ENCODE measurements at places on chromosomes 12 and 14.

GRCh38 chr12:12792421-12792820, 7.0 kb downstream of the APOLD1 start:
- DNase-seq, result no peak

- DNase-seq, result no peak
These were observed 24.1 kb downstream of the TMEM260 start for GRCh38 chr14:56603648-56604047.

DNA sequence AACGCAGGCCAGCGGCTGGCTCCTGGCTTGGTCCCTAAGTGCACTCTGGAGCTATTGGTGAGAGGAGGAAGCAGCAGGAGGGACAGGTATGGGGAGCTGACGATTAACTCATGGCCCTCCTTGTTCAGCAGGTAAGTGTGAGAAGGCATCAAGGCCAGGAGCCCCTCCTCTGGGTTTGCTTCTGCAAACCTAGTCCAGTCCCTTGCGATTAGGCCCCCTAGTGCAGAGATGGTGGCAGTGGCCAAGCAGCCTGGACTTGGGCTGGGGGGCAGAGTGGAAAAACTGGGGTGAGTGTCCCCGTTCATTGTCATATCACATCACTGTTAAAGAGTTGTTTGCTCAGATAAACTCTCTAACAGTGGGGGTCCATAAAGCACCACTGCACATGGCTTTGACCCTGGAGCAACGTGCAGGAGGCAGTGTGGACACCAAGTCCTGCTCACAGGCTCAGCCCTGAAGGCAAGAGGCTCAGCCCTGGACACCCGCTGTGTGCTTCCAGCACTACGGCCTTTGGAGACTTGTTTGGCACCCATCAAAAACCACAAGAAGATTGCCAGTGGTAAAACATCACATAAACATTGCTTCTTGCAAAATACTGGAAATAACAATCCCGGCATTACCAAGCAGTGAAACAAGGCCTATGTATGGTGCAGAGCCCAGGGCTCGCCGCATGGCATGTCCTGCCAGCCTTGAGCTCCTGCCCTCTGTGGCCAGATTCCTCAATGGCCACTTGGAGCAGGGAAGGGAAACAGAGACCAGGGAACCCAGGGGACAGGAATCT, 184.3 kb upstream of the RTL1 start:
- DNase-seq, result no peak

- no peak for DNase-seq
These were observed 185.1 kb upstream of the CDKN3 start for GRCh38 chr14:54211551-54212308.

DNA sequence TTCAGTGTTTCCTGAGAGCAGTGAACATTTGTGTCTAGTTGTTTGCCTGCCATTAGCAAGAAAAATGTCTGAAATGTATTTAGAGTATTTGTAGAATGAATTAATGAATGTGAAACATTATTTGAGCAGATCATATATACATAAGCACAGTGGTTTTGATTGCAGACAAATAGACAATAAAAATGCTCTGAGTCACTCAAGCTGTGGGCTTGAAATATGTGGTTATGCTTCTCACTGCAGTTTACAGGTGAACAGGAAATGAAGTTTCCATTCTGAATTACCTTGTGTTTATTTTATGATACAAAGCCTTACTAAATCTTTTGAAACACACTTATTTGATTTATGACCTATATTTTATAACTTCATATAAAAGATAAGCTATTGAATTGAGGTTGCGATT, 827.7 kb downstream of the TMTC2 start:
- DNase-seq, result no peak

GRCh38 chr12:122072031-122072970, 6.3 kb upstream of the MLXIP start:
- DNase-seq, result no peak

DNA sequence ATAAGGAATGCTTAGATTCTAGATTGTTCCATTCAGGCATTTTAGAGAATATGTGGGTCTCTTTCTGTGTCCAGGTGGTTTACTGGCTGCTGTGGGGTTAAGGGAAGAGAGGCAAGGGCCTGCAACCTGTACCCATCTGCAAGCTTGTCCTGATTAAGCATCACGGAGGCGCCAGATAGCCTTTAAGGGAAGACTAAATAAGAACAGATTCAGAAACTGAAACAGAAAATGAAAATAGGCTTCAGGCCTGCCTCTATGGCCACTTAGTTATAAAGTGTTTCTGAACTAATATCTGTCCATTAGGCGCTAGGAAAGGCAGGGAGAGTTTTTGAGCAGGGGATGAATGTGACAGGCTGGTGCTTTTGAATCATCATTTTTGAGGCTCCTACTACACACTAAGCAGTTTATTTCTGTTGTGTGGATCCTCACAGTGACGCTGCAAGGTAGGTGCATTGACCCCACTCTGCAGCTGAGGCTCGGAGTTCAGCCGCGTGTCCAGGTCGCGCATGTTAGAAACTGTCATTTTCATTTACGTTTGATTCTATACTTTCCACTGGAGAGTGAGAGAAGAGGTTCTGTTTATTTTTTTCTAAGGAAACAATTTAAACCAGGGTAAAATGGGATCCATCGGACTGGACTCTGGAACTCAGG, 47.4 kb downstream of the SLC6A12 start:
- no peak for DNase-seq

DNA sequence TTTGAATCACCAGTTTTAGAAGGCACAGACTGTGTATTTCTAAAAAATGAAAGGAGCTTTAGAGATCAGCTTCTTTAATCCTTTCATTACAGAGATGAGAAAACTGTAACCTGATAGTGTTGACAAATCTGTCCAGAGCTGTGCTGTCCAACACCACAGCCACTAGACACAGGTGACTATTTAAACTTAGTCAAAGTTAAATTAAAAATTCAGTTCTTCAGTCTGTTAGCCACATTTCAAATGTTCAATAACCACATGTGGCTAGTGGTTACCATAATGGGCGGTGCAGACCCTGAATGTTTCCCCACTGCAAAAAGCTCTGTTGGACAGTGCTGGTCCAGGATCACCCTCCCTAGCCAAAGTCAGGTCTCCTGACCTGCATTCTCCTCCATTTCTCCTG, 21.6 kb downstream of the DAD1 start:
- no peak for DNase-seq

- DNase-seq, result no peak
These were observed 47.6 kb downstream of the TRAF3 start for GRCh38 chr14:102824832-102825231.

DNA sequence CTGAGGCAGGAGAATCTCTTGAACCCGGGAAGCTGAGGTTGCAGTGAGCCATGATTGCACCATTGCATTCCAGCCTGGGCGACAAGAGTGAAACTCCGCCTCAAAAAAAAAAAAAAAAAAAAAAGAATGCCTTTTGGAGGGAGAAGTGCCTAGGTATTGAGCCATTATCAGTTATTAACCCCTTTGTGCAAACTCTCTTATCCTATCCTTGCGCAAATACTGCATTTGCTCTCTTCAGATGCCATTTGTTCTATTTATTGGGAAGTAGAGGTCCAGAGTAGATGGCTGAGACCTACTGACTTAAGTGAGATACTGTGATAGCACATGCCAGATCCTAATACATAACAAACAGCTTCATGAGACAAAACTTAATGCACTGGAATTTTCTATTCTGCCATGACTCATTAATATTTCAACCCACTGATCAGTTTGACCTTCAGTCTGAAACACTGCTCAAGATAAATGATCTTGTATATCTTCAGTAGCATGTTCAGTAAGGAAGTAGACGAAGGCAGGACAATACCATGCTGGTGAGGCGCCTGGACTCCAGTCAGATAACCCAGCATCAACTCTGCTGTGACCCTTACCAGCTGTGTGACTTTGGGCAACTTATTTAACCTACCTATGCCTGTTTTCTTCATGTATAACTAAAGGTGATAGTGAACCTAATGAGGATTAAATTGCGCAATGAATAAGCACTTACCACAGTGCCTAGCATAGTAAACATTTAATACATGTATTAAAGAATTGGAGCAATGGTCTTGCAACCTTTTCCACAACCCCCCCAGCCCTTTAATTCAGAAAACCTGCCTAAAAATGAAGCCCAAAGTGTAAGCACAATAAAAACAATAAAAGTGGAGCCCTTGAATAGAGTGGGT, 5.7 kb upstream of the DNAAF2 start:
- no peak for DNase-seq

GRCh38 chr12:104670439-104671408, 214.0 kb downstream of the CHST11 start:
- peak; percentile 11 for DNase-seq

DNA sequence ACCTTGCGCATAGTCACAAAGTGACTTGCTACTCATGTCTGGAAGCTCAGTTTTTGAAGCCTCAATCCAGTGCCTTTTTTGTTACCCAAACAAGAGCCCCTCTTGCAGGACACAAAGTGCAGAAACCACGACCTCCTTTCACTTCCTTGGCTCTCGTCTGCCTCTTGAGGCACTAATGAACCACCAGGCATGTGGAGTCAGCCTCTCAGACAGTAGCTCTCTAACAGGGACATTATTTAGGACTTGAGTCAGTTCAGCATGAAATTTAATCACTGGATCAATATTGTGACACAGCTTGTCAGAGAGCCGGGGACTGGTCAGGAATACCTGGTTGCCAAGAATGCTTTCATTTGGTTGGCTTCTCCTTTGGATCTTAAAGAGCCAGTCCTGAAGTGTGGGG, 46.7 kb downstream of the HSPB8 start:
- DNase-seq, result no peak

DNA sequence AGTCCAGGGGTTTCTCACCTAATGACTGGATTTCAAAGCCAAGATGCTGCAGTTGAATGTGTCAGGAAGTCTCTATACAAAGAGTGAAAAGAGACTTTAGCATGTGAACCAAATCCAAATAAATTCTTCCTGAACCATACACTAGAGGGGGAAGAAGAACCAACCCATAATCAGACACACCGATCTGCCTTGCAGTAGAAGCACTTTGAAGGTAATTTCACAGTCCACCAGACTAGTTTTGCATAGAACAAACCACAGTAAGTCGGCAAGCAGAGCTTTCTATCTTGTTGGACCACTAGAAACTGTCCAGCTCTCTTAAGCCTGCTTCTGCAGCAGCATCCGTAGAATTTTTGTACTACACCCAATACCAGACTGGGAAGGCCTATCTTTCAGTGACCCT, 39.3 kb downstream of the FIGNL2 start:
- no peak for DNase-seq

GRCh38 chr12:94717656-94718055, 67.3 kb upstream of the TMCC3 start:
- DNase-seq, result no peak

DNA sequence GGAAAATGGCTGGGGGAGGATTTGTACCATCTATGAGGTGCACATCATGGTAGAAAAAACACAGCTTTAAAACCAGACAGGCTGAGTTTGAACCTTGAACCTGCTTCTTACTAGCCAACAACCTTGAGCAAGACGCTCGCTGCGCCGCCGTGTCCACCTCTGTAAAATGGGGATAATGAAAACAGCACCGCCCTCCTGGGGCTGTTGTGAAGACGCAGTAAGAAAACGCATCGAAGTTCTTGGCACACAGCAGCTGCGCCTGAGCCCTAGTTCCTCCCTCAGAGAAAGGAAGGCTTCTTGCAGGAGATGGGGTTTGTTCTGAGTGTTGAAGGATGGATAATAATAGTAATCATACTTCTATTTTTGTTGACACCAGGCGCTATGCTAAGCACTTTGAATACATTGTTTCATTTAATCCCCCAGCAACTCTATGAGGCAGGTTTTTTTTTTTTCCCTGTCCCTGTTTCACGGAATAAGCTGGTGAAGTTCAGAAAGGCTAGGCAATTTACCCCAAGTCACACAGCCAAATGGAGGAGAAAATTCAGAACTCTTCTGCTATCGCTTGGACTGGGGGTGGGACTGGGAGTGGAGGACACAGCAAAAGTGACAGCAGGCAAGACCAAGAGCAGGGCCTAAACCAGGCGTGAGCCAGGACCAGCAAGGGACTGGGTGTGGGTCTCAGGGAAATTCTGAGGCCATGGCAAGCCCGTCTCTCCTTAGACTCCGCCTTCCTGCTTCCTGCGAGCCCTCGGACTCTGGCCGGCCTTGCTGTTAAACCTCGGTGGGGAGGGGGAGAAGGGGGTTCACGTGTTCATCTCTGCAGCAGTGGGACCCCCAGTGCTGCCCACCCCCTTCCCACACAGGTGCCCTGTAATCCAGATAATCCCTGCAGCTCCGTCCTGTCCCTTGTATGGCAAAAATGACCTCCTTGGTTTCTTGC, 97.5 kb downstream of the LRRC74A start:
- DNase-seq, result peak; percentile 79

DNA sequence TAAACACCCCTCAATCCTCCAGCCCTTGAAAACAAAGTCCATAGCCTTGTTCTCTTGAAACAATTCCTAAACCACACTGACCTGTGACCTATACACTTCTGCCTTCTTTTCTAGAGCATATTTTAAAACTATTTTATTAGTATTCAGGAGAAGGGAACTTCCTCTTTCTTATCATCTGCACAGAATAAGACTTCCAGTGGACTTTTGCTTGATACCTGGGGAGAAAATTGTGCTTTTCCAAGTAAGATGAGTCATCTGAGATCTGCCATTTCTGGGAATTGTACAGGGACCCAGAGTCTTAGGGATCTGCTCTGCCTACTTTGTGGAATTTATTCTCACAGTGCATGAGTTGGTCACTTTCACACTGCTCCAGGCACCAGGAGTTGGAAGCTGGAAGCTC, 10.5 kb upstream of the WNT5B start:
- DNase-seq, result no peak

DNA sequence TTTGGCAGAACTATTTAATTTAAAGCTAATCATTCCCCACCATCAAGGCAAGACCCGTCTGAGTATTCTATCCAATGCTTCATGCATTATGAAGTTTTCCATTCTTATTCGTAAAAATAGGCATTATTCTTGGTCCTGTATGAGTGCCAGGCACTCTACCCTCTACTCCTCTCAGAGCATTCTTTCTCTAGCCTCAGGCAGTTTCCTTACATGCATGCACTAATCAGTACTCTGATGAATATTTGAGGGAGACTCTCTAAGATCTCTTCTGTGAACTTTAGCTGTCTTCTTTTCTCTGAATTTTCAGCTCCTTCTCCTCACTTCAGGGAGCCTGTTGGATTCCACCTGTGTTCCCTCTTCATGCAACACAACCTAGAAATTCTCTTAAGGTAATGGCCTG, 334.7 kb downstream of the RAD51B start:
- no peak for DNase-seq

GRCh38 chr12:75488553-75488952, 8.0 kb downstream of the GLIPR1 start:
- no peak for DNase-seq

GRCh38 chr12:14695715-14696141, 671 bp downstream of the GUCY2C start:
- no peak for DNase-seq

GRCh38 chr14:42947991-42948390, 1341.3 kb downstream of the LRFN5 start:
- no peak for DNase-seq
